C1 segment of cervical spinal cord (tissue), 14 donors: ENCODE measurements at places on chromosomes 5 and 9.

DNA sequence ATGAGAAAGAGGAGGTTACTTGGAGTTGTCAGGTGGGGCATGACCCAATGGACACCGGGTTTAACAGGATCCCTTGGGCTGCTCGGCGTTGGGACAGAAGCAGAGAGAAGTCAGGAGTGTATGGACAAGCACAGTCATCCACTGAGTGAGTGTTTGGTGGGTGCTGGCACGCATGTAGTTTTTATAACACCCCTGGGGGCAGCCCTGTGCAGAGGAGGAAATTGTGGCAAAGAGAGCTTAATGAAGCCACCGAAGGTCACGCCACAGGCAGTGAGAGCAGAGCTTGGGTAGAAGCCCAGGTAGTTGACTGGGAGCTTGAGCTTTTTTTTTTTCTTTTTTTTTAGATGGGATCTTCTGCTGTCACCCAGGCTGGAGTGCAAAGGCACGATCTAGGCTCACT is 43.2 kb upstream of the IER5L start:
- no peak for DNase-seq

- no peak for DNase-seq
These were observed 112.3 kb downstream of the GCNT1 start for GRCh38 chr9:76571288-76571687.

- DNase-seq = no peak
These were observed 8.3 kb downstream of the HNRNPH1 start for GRCh38 chr5:179615203-179615602.

DNA sequence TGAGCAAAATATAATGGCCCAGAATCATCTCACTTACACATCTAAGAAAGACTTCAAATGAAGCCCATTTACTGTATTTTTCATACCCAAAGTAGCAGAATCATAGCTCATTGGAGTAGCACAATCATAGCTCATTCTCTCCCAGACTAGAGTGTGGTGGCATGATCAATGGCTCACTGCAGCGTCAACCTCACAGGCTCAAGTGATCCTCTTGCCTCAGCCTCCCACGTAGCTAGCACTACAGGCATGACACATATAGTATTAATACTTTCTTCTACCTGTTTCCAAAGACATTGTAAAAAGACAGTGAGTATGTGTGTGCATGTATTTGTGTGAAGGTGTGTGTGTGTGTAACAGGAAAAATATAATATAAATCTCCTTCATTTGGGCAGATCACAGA is 1247.9 kb upstream of the ACO1 start:
- DNase-seq = no peak

- DNase-seq = no peak
These were observed 25.8 kb downstream of the LYSMD3 start for GRCh38 chr5:90503596-90503995.

DNA sequence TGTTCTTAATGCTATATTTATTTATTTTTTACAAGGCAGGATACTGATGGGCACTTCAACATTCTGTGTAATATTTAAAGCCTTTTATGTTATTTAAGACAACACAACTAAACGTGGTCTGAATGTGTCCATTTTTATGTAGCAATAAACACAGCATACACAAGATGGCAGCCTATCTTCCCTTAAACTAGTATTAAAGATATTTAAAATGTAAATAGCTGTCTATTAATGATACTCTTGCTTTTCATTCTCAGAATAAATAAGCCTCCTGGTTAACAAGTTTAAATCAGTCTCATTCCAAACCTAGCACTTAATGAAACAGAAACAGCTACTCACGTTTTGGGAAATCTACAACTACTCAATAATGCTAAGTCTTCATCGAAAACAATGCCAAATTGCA is 315.7 kb downstream of the MCTP1 start:
- no peak for DNase-seq

DNA sequence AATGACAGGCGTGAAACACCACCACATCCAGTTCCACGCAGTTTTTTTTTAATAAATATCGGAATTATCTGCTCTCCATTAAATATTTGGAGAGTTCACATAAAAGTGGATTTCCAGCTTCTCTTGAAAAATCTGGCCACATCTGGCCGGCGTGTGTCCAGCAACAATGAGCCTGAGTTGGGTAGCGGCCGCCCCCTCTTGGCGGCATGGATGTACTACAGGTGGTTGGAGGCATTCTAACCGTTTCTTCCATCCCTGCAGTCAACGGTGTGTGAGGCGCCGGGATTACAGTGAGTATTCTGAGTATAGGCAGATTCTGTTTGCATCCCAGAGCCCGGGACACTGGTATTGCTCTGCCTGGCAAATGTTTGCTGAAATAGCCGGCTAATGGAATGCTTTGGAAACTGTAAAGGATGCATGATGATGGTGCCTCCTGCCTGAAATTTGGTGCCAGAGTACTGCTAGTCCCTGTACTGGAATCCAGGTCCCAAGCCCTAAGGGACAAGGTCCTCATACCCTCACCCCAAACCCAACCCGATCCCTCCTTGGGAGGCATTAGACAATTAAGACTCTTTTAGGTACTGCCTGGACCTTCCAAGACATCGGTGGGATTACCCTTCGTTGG is 13.6 kb upstream of the GM2A start:
- DNase-seq = no peak

DNA sequence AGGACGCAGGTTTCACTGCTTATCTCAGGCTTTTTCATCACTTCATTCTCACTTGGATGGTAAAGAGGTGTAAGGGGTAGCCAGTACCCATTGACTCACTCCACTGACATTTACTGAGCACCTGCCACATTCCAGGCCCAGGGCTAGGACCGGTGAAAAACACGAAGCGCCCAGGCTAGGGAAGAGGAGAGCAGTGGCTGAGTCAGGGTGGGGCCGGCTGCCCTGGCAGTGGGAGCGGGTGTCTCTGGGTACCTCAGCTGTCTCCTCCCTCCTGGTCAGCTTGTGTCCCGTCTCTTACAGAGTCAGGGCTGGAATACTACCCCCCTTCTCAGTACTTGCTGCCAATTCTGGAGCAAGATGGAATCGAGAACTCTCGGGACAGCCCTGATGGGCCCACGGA is 22.2 kb downstream of the LRSAM1 start:
- no peak for DNase-seq

DNA sequence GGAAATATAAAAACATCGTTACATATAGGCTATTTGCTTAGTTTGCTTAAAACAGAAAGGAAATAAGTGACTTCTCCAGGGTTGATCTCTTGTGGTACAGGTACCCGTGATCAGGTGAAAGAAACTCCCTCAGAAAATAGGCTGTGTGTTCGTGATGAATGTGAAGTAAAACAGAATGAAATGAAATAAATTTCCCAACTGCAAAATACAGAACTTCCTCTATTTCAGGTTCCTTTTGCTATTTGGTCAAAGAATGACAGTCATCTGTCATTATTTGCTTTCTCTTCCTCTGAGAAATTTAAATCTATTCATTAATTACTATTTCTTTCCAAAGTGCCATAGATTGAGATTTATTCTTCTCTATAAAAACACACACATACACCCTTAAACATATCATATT is 408.1 kb downstream of the FAM170A start:
- DNase-seq = no peak

GRCh38 chr5:80540691-80541090 is 29.4 kb downstream of the ANKRD34B start:
- DNase-seq = no peak

DNA sequence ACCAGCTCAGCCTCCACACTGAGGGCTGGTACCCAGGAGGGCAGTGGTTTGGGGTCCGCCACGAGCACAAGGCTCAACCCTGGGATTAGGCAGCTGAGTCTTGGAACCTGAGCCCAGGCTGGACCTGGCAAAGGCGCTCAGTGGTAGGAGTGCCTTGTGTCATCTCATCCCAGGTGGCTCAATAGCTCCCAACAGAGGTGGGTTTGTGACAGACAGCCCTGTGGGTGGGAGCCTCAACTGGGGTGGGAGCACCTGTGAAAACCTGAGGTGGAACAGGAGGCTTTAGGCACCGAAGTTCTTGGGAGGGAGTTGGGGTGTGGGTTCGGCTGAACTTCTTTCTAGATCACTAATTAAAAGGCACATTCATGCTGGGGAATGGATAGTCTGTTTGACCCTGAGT is 35.2 kb upstream of the SMU1 start:
- DNase-seq = no peak

- DNase-seq = no peak
These were observed 125.8 kb upstream of the SGCD start for GRCh38 chr5:156200938-156201787.

DNA sequence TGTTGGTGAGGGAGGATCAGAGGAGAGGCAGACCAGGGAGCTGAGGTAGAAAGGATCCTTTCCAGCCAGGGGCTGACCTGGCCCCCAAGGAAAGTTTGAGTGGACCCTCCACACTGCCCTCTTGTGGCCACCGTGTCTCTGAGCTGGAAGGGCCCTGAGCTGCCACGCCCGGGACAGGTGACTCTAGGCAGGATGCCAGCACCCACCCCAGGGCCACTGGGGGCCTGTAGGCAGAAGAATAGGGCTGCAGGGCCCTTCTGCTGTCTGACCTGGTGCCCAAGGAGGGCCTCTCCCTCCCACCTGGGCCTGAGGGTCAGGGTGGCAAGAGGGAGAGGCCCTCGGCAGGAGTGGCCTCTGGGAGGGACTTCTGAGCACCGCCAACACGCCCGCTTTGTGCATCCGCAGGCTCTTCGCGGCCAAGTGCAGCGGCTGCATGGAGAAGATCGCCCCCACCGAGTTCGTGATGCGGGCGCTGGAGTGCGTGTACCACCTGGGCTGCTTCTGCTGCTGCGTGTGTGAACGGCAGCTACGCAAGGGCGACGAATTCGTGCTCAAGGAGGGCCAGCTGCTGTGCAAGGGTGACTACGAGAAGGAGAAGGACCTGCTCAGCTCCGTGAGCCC is 76.8 kb downstream of the LMX1B start:
- DNase-seq = no peak

GRCh38 chr5:151164687-151165392 is 7.3 kb upstream of the ANXA6 start:
- DNase-seq = peak; percentile 23

- no peak for DNase-seq
These were observed 52.0 kb downstream of the CFAP77 start for GRCh38 chr9:132461971-132462370.

DNA sequence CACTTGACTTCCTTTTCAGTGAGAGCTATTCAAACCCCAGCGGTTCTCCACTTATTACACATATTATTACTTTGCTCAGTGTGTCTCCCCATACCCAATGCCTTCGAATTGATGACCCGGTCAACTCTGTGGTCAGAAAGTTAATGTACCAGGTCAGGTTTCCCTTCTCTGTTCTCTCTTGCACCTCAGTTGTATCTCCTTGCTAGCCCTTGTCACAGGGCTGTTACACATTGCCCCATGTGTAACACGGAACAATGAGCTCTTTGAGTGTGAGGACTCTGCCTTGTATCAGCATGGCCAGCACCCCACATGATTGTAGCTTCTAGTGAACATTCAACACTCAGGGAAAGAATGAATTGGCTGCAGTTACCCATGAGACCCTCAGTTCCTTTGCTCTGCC is 73.6 kb downstream of the DOCK2 start:
- no peak for DNase-seq

DNA sequence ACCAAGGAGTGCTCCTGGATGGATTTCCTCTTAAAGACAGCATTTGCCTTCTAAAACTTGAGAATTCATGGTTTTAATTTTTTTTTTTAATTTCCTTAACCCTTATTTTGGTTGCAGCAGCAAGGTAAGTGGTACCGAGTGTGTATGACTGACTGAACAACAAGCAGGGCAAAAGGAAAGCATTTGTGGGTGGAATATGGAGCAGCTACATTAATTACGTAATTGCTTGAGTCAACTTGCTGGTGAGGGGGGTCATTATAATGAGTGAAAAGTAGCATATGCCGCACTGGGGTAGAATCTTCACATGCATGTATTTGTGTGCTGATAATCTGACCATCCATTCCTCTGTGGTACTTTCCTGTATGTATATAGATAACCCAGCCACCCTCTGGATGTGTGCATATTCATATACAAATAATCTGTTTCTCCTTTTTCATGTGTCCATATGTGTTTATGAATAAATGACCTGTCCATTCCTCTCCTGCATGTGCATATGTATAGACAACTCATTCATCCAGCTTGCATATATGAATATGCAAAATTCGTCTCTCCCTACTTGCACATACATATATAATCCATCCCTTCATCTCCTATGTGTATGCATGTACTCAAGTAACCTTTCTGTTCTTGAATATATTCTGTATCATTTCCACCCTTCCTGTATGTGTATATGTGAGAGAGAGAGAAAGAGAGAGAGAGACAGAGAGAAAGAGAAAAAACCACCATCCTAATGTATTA is 147.5 kb upstream of the RUSC2 start:
- DNase-seq = no peak

GRCh38 chr9:73615557-73615956 is 463.9 kb downstream of the ANXA1 start:
- DNase-seq = no peak

DNA sequence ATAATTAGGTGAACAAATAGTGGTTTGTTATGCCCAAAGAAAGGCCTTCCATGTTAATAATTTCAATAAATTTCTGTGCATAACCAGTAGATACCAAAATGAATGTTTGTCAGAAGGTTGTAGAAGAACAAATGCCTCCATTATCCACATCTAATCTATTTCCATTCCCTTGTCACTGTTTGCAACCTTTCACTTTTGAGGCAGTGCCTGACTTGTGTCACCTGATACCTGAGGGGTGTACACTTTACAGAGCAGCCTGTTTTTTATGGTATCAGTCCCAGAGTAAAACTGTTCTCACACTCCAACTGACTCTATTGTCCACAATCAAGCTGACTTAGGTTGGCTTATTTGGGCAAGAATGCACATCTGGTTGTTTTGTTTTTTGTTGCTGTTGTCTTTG is 40.1 kb downstream of the FREM1 start:
- no peak for DNase-seq

- DNase-seq = no peak
These were observed 489.2 kb upstream of the MEF2C start for GRCh38 chr5:89372176-89372575.

- DNase-seq = no peak
These were observed 48.8 kb downstream of the CEMIP2 start for GRCh38 chr9:71719562-71719961.

GRCh38 chr5:9437741-9438240 is 108.1 kb downstream of the SEMA5A start:
- no peak for DNase-seq

- no peak for DNase-seq
These were observed 249.0 kb downstream of the NFIB start for GRCh38 chr9:14064940-14065339.

- no peak for DNase-seq
These were observed 6.1 kb upstream of the TNIP1 start for GRCh38 chr5:151086905-151087360.

DNA sequence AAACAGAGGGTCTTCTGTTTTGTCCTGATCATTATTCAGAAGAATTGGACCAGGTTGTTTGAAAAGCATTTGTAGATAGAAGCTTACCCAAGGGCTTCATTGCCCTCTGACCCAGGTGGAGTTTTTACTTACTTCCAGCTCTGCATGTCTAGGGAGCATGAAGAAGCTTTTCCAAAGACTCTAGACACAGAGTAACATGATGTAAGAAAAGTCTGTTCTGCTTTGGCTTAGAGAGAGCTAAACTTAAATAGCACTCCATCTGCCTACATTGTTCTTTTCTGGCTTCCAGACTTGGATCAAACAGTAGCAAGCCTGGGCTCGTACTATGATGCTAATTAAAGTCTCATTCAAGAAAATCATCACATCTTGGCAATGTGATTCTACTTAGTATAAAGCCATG is 112.1 kb downstream of the SNCAIP start:
- DNase-seq = no peak

- DNase-seq = no peak
These were observed 94.6 kb upstream of the EGFLAM start for GRCh38 chr5:38163636-38164237.
